ENCODE measurements at places on chromosomes 12 and 14.

DNA sequence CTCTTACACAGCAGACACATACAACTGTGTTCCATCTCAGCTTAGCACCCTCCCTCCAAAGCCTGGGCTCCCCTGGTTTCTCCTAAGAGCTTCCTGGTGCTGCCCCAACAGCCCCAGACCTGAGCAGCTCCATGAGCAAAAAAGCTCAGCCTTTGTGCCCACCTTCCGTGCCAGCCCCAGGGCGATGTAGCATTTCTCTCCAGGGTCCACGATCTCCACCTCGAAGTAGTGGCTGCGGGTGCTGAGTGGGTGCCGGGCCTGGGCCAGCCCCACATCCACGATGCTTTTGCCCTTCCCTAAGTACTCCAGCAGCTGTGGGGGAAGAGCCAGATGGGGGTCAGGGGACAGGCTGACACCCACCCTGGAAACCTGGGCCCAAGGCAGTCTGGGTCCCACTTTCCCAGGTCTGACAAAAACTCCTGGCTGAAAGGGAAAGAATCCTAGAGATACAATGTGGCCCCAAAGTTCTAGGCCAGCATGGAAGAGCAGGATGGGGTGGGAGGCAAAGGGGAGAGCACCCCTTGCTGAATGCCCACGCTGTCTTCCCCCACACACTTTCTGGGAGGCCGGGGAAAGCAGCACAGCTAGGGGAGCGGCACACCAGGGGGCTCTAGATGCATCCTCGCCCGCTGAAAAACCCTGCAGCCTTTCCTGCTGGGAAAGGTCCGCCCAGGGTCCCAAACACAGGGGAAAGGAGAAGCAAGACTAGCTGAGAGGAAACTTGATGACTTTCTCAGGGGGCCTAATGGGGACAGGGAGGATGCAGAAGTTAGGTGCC lies 11.0 kb downstream of the SPRYD3 start:
- no peak for DNase-seq

- no peak for DNase-seq
These were observed 7.3 kb upstream of the MYO1A start for GRCh38 chr12:57057067-57057751.

DNA sequence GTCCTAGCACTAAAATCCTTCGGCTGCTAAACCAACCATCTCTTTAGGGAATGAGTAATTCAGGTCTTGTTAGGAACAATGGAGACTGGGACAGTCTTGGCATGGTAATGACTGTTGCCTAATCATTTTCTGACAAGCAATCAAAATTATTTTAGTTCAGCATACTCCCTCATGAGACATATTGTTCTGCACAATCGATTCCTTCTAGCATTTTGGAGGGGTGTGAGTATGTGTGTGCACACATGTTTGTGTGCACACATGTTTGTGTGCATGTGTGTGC lies 2.1 kb upstream of the KRT1 start:
- DNase-seq, result no peak

- no peak for DNase-seq
These were observed 392.3 kb downstream of the TMEM121 start for GRCh38 chr14:105918496-105919262.

DNA sequence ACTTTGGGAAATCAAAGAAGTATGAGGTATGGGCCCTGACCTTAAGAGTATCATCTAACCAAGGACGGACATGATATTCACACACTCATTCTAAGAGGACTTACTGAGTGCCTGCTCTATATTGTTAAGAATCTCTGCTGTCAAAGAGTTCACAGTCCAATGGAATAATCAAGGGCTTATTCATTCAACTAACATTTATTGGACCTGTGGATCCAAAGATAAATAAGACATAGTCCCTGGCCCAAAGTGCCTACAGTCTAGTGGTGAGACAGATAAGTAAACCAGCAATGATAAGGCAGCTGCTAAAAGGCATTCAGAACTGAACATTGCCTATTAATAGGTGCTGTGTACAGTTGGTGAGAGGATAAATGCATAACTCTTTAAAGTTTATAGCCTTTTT lies 11.0 kb downstream of the WDR20 start:
- no peak for DNase-seq

DNA sequence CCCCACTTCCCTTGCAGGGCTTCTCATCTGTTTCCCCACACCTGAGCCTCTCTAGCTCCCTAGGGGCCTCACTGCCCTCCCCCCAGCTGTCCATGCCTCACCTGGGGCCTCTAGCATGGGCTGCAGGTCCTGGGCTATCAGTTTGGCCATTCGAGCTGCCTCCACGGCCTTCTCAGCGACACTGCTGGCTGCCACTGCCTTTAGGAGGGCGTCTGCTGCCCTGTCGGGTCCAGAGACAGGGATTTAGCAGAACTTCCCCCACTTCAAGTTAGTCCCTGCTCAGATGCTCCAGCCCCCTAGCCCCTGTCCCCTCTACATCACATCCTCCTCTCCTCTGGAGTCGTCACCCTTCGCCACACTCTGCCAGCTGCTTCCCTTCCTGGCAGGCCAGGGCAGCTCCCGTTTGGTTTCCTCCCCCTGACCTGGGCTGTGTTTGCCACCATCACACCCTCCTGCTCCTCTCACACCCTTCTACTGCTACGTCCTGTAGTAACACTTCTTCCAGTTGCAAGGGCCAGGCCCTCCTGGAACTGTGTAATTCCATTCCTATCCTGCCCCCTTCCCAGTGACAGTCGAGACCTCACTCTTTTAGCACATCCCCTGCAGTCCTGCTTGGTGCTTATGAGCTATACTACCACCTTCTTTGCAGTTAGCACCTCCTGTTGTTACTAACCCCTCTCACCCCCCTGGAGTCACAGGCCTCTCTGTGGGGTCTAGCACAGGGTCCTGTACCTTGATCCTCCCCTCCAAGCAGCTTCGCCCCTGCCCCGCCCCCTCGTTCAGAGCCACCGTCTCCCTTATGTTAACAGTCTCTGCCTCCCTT lies 4.3 kb upstream of the AP1G2 start:
- DNase-seq, result no peak

- DNase-seq, result no peak
These were observed 3.4 kb downstream of the GLS2 start for GRCh38 chr12:56484566-56484965.

DNA sequence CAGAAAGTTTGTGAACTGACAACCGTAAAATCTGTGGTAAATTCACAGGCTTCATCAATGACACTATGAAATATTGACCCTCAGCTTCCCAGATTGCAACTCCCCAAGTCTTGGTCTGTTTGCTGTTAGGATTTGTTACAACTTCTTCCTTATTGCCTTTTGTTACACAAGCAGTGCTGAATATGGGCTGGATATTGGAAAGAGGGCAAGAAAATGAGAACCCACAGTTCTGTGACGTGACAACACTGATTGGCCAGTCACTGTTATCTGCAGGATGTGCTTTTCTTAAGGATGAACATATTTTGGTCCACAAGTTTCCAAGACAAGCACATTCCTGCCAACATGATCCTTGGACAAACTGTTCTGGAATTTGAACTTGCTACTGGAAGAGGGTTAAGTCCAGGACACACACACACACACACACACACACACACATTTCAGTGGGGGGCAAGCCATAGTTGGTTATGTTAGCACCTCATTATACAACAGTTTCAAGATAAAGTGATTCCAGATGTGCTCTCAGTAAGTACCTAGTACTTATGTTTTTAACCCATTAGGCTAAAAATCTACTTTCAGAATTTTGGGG lies 16.6 kb upstream of the SLC38A2 start:
- no peak for DNase-seq

DNA sequence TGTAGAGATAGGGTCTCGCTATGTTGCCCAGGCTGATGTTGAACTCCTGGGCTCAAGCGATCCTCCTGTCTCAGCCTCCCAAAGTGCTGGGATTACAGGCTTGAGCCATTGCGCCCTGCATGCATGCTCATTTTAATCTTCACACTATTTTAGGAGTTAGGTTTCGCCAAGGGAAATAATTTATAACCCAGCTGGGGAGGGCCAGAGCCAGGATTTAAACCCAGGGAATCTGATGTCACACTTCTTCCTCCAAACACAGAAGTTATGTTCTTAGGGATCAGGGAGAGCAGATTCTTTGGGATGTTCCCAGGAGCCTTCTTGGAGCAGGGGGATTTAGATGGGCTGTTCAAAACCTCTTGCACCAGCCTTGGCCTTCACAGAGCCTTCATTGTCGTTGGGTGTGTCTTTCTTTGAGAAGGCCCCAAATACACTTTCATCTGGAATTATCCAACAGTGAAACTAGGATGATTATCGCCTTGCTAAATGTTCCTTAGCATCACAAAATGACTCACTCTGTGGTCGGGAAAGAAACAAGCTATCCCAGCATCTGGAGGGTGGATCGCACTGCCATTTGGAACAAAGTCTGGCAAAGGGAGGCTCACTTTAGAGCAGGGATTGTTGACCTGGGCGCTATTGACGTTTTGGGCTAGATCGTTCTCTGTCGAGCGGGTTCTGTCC lies 8.2 kb upstream of the PPP1CC start:
- no peak for DNase-seq

DNA sequence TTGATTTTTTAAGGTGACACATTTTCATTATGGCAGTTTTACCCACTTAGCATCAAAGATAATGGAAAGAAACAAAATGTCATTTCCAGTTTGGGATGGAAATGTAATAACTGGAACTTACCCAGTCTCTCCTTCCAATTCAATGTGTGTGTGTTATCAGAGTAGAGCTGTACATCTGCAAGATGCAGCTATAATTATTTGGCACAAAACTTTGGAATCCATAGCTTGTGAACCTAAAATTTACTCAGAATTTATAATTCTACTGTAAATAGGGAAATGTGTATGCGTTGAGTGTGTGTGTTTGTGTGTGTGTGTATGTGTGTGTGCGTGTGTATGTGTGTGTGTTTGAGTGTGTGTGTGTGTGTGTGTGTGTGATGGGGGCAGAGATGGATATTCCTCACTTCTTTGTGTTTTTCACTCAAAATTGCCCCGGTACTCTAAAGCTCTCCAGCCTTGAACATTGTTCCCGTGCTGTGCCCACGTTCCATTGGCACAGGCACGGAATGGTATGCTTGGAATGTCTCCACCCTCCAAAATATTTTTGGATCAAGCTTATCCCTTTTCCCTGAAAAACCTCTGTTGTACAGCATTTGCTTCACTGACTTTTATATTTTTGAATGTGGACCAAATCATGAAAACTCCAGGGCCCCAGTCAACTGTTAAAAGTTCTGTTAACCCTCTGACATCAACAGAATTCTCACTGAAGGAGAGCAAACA lies 150.2 kb upstream of the BMP4 start:
- no peak for DNase-seq

- no peak for DNase-seq
These were observed 4.7 kb downstream of the LRP1-AS start for GRCh38 chr12:57142727-57143126.

- DNase-seq, result no peak
These were observed 50.4 kb upstream of the CLMN start for GRCh38 chr14:95370076-95370475.

- DNase-seq, result no peak
These were observed 147.5 kb downstream of the SLC2A13 start for GRCh38 chr12:39958377-39958776.

DNA sequence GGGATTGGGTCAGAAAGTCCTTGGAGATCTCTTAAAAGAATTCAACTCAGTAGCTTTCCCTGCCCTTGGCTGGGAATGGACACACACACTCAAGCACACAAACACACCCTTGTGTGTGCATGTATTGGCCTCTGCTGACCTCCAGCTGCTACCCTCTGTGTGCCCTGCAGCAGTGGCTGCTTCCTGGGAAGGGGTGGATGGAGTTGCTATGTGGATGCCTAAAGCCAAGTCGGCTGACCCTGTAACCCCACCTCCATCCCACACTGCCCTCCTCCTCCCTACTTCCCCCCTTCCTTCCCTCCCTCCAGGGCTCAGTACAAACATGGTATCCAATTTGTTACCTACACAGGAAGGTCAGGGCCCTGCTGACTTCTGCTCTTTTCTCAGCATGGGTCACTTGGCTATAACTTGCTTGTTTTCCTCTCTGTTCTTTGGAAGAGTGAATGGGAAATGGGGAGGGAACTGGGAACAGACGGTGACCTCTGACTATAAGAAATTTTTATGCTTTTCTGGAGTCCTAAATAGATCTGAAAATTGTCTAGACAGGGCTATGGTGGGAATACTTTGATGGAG lies 351.6 kb upstream of the TBX3 start:
- no peak for DNase-seq

GRCh38 chr12:53975064-53975471 lies 314 bp upstream of the HOTAIR start:
- no peak for DNase-seq

GRCh38 chr12:53226815-53227214 lies 5.2 kb downstream of the RARG start:
- DNase-seq, result no peak

DNA sequence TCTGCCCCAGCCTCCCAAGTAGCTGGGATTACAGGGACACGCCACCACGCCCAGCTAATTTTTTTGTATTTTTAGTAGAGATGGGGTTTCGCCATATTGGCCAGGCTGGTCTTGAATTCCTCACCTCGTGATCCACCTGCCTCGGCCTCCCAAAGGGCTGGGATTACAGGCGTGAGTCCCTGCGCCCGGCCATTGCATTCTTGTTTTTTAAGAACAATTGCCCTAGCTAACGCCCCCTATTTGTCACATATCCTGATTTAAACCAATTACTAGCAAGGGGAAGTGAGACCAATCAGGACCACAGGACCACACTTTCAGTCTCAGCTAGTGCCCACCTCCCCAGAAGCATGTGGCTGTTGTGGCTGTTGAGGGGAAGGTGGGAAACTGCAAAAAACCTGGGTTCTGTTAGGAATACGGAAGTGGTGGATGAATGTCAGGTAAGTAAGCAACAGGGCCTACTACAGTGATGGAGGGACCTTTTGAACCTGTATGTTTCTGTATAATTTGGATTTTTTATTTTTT lies 37.8 kb upstream of the NFYB start:
- no peak for DNase-seq

DNA sequence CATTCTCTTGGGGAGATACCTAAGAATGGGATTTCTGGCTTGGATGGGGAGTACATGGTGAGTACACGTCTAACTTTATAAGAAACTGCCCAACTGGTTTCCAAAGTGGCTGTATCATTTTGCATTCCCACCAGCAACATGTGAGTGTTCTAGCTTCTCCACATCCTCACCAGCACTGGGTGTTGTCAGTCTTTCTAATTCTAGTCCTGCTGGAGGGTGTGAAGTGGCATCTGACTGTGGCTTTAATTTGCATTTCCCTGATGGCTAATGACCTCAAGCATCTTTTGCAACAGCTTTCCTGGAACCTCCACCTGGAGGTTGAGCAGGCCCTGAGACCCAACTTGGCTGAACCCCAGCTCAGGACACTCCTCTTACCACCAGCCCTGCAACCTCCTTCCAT lies 17.8 kb downstream of the SELPLG start:
- DNase-seq, result no peak

DNA sequence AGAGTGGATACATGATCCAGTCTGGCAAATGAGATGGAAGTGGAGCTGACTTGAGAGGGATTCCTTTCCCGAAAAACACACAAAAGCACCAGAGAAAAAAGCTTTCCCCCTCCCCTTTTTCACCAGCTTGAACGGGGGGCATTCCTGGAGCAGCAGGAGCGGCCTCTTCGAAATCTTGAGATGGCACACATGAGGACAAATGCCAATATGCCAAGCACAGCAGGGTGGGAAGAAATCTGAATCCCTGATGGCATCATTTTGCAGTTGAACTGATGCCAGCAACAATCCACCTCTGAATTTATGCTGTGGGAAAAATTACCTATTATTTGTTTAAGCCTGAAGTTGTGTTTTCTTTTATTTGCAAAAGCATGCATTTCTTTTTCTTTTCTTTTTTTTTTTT lies 29.7 kb upstream of the BICD1 start:
- no peak for DNase-seq

Measured in activated T-cell treated with anti-CD3 and anti-CD28 coated beads, Interleukin-2, amount 50 U/mL, for 48 hours (primary cell).